T-helper 1 cell treated with Interleukin-12 subunit alpha and Interleukin-12 subunit beta and Interleukin-4 antibody, amounts not matched to agents 30 ng/mL and 1 ng/mL, for 36 hours (primary cell): ENCODE measurements at places on chromosomes 4 and X. TPM values are rescaled to one million over a fixed set of nuclear protein-coding genes. Genes with fewer than 3 reads are reported as not detected.

MAGEA8 gene
- not detected in 2 replicates for total RNA-seq

GPR34 gene
- total RNA-seq = 4.2 and 5.4 TPM in 2 replicates

L1CAM gene
- 8.0 and 9.7 TPM in 2 replicates for total RNA-seq

DCX gene
- not detected in 2 replicates for total RNA-seq

SPATA4 gene
- total RNA-seq = not detected in 2 replicates

FAM47E gene
- not detected in 2 replicates for total RNA-seq

ASMTL gene
- 56.6 and 58.7 TPM in 2 replicates for total RNA-seq

PNMA3 gene
- 2.4 and 2.7 TPM in 2 replicates for total RNA-seq

SLITRK2 gene
- total RNA-seq = not detected in 2 replicates

TCP11X2 gene
- total RNA-seq = not detected in 2 replicates

NIPAL1 gene
- 0.85 and 1.1 TPM in 2 replicates for total RNA-seq

LINC00632 gene
- total RNA-seq = 6.7 and 7.2 TPM in 2 replicates

CFP gene
- total RNA-seq = 25.2 and 26.9 TPM in 2 replicates

PPP4R3C gene
- not detected in 2 replicates for total RNA-seq

STBD1 gene
- 1.9 and 2.3 TPM in 2 replicates for total RNA-seq

KDR gene
- not detected in 2 replicates for total RNA-seq

TBX22 gene
- total RNA-seq = not detected in 2 replicates

CT45A2 gene
- total RNA-seq = not detected in 2 replicates

LEF1 gene
- total RNA-seq = 207 and 215 TPM in 2 replicates

ACTRT1 gene
- total RNA-seq = not detected in 2 replicates

SPANXN2 gene
- total RNA-seq = not detected in 2 replicates

PTTG2 gene
- total RNA-seq = 1.7 and 2.6 TPM in 2 replicates

CENPE gene
- total RNA-seq = 35.3 and 40.5 TPM in 2 replicates

NUP62CL gene
- total RNA-seq = 1.2 and 1.3 TPM in 2 replicates

SGMS2 gene
- total RNA-seq = 0.15 and 0.37 TPM in 2 replicates

UGT2B11 gene
- not detected in 2 replicates for total RNA-seq

HMGN5 gene
- total RNA-seq = 0.66 and 0.83 TPM in 2 replicates

CLCN4 gene
- total RNA-seq = not detected in 2 replicates

RAI2 gene
- 0.12 TPM in 1 of 2 replicates, not detected in the other for total RNA-seq

IQCM gene
- not detected in 2 replicates for total RNA-seq

COX7B2 gene
- not detected in 2 replicates for total RNA-seq

CPZ gene
- total RNA-seq = not detected in 2 replicates

NAA11 gene
- not detected in 2 replicates for total RNA-seq

FGA gene
- total RNA-seq = not detected in 2 replicates

NDST4 gene
- total RNA-seq = not detected in 2 replicates

ITGB1BP2 gene
- 5.3 and 6.2 TPM in 2 replicates for total RNA-seq

SMIM10L2A gene
- 0.64 and 0.80 TPM in 2 replicates for total RNA-seq

CYBB gene
- total RNA-seq = 0.32 TPM in 1 of 2 replicates, not detected in the other

CCDC158 gene
- not detected in 2 replicates for total RNA-seq

SMR3B gene
- not detected in 2 replicates for total RNA-seq

MMRN1 gene
- total RNA-seq = 0.24 and 0.27 TPM in 2 replicates

TMEM271 gene
- total RNA-seq = not detected in 2 replicates

RHOXF2 gene
- not detected in 2 replicates for total RNA-seq

DUX4 gene
- total RNA-seq = not detected in 2 replicates

CFAP47 gene
- not detected in 2 replicates for total RNA-seq

S100P gene
- 15.5 and 18.8 TPM in 2 replicates for total RNA-seq

KIF4A gene
- total RNA-seq = 29.6 and 30.0 TPM in 2 replicates

GRIA3 gene
- not detected in 2 replicates for total RNA-seq

FATE1 gene
- not detected in 2 replicates for total RNA-seq

SOD3 gene
- not detected in 2 replicates for total RNA-seq

CT45A1 gene
- total RNA-seq = not detected in 2 replicates

DOK7 gene
- not detected in 2 replicates for total RNA-seq

NALF2 gene
- total RNA-seq = 0.20 and 0.32 TPM in 2 replicates

PCDH7 gene
- not detected in 2 replicates for total RNA-seq
